NCI-H2171 (cell line): ENCODE measurements at places on chromosomes 11 and 22.

DNA sequence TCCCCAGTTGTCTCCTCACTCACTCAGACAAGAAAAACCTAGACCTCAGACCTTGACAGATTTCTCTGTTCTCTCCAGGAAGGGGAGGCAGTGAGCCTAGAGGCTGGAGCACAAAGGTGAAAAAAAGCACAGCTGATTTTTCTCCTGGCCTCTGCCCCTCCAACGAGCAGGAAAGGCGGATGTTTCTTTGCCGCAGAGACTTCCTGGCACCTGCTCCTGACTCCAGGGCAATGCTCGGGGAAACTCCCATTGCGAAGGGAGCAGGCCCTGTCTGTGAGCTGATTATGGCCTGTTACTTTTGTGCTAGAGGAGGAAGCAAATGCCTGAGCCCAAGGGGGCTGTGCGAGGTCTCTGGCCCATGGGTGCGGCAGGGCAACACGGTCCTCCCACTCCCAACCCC is 25.4 kb downstream of the MS4A10 start:
- DNase-seq = no peak

GRCh38 chr11:46489656-46490560 is 98.3 kb upstream of the CHRM4 start:
- peak; percentile 11 for DNase-seq

GRCh38 chr22:39098026-39098425 is 982 bp downstream of the APOBEC3H start:
- DNase-seq = no peak

DNA sequence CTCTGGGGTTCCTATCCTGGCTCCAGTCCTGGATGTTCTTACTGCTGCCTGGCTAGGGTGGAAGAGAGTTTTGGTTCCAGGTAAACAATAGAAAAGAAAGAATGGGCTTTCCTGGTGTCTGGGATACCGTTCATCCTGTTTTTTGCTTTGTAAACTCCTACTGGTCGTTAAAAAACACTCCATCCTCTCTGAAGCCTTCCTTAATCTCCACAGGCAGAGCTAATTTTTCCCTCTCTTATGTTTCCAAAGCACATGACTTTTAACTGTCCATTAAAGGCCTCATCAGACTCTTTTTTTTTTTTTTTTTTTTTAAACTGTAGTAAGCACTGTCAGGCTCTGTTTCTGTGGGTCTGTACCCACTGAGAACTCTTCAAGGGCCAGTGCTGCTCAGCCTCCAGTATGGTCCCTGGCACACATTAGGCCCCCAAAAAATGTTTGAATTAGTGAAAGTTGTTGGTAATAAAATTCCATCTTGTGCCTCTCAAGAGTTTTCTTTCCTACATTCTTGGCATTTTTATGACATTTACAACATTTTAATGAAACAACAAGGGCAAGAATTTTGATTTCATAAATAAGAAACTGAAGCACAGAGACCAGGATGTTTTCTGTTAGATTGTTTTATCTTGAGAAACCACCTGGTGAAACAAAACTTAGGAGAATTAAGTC is 104.2 kb downstream of the TEAD1 start:
- DNase-seq = no peak

GRCh38 chr11:12963792-12964536 is 45.2 kb upstream of the RASSF10 start:
- no peak for DNase-seq

- no peak for DNase-seq
Observed at GRCh38 chr11:56849250-56849649, 100.8 kb upstream of the OR9G4 start.

DNA sequence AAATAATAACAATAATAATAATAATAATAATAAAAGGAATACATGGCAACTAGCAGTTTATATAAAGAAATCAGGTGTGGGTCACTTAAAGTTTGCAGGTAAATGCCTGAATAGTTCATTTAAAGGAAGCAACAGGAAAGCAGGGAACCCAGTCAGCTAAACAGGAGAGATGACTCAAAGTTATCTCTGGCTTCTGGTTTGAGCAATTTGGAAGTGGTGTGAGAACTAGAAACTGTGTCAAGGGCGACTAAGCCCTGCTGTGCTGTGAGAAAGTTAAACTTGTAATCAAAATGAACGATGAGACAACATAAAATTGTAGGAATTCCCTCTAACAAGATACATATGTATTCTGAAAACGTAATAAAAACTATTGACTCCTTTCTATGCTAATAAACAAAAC is 35.5 kb downstream of the SLC22A9 start:
- DNase-seq = no peak

- no peak for DNase-seq
Observed at GRCh38 chr11:2525941-2526807, 81.4 kb downstream of the KCNQ1 start.

DNA sequence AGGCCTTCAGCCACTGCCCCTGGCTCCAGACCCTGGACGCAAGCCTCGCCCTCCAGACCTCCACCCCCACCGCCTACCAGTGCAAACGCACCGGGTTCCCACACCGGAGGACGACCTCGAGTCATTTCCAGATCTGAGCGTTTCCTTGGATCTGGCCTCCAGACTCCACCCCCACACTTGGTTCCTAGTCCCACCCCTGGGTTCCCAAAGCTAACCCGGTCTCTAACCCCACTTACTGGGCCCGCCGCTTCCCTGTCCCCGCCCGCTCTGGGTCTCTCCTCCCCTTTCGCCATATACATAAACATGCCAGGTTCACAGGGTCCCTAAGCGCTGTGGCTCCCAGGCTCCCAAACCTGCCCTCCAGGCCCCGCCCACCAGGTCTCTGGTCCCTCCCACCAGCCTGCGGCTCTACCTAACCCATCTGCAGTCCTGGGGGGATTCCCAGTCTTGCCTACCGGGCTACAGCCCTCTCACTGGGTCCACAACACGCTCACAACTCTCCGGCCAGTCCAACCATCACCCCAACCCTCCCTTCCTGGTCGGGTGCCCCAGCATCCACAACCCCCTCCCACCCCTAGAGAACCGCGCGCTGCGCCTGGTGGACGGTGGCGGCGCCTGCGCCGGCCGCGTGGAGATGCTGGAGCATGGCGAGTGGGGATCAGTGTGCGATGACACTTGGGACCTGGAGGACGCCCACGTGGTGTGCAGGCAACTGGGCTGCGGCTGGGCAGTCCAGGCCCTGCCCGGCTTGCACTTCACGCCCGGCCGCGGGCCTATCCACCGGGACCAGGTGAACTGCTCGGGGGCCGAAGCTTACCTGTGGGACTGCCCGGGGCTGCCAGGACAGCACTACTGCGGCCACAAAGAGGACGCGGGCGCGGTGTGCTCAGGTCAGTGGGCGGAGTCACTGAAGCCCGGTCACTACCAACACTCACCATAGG is 36.7 kb downstream of the CD6 start:
- DNase-seq = no peak

DNA sequence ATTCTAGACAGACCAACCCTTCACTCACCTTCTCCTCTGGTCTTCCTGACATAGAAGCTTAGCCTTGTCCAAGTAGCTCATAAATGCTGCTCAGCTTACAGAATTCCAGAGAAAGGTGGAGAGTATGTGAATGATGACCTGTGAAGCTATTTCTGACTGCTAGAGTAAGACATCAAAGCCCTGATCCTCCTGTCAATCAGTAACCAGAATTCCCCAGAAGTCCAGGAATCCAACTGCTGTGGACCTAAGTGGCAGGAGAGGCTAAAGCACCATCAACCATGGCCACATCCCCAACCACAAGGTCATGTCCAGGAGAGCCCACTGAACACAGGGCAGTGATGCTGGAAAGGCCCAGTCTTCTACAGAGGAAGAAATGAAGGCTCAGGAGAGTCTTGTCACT is 2.6 kb downstream of the OR51G2 start:
- no peak for DNase-seq

- DNase-seq = no peak
Observed at GRCh38 chr22:28021998-28022660, 103.1 kb upstream of the PITPNB start.

- no peak for DNase-seq
Observed at GRCh38 chr22:29520851-29521250, 32.7 kb downstream of the THOC5 start.

GRCh38 chr11:129286813-129287212 is 88.8 kb upstream of the BARX2 start:
- DNase-seq = no peak

GRCh38 chr22:17717708-17718107 is 56.6 kb downstream of the BID start:
- no peak for DNase-seq

- DNase-seq = no peak
Observed at GRCh38 chr11:44453871-44454270, 111.6 kb upstream of the CD82 start.

GRCh38 chr11:13344818-13345217 is 67.2 kb downstream of the BMAL1 start:
- DNase-seq = no peak

DNA sequence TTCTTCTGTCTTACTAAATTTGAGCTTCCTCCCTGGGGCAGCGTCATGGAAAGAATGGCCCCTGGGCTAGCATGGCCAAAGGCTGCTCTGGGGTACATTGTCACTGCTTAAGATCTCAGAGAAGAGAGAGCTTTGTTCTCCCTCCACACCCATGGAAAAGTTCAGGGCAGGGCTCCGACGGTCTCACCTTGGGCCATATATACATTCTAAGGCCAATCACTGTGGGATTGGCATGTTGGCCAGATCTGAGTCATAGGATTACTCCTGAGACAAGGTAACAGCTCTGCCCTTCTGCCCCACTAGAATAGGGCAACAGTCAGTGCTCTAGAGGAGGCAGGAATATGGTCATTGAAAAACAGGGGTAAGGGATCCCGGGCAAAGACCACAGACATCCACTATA is 56.2 kb downstream of the BUD13 start:
- no peak for DNase-seq

- DNase-seq = no peak
Observed at GRCh38 chr22:50202130-50202666, 1.4 kb downstream of the SELENOO start.

DNA sequence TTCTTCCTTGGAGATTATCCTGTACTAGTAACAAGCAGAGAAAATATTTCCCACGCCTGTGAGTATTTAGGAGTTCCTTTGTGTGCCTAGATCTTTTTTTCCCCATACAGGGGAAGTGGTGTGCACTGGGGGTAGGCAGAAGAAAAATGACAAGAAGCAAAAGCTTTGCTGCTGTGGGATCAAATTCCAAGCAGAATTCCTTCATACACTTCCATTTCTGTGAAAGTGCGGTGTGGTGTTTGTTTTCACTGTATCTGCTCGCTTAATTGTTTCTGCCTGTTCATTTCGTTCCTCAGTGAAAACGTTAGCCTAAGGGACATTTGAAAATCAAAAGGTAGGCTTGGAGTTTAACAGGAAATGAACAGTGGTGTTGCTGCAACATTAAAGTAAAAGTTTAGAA is 47.9 kb downstream of the BLID start:
- no peak for DNase-seq
